Inflammatory macrophage treated with lipopolysaccharide for 4 hours (primary cell): ENCODE measurements at places on chromosomes 12 and 14.
A peak's percentile ranks its signal among the peaks of the same experiment; 100 is the strongest.

DNA sequence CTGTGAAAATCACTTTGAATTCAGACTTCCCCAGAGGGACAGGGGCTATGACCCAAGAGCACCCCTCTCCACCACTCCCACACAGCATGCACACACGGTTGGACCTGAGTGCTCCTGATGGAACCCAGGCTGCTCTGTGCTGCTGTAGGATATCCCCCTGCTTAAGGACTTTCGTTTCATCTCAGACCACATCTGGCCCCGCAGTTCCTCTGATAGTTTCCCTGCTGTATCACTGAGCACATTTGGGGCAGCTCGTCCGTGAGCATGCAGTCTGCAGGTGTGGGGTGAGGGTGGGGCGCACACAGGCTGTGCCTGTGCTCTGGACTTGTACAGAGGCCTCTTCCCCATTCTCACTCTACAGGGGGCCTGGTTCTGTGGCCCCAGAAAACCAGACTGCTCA is 345.2 kb upstream of the FKBP4 start:
- no peak for DNase-seq

- DNase-seq: no peak
Measured at GRCh38 chr12:15963271-15963670, 52.1 kb downstream of the DERA start.

DNA sequence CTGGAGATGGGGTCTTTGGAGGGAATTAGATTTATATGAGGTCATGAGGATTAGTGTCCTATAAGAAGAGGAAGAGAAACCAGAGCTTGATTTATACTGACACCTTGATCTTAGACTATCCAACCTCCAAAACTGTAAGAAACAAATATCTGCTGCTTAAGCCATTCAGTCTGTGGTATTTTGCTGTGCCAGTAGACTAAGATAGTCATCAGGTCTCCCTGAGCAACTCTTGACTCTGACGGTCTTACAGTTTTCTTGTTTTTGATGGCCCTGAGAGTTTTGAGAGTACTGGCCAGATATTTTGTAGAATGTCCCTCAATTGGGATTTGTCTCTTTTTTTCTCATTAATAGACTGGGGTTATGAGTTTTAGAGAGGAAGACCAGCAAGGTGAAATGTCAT is 51.7 kb downstream of the TSHR start:
- DNase-seq: no peak

DNA sequence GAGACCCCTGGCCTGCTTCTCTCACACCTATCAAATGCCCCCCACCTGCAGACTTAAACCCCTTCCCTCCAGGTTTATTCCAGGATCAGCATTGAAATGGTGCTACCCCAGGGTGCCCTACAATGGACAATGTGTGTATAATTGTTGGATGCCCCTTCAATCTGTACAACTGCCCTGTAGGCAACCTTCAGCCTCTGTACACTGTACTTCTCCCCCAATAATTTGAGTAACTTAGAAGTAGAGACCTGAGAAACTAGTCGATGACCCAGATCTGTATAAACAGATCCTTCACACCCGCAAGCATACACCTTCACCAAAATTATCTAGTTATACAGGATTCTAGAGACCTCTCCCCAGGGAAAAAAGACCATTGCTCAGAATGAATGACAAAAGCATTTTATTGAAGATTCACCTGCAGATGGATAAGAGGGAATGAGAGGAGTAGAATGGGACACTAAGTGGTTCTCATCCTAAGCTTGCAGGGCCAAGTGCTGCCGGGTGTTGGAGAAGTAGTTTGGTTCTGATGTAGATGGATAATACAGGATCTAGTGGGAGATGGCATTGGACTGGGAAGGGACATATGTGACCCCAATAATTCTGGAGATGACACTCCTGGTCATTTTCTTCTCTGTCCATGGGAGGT is 7.6 kb downstream of the KRT4 start:
- no peak for DNase-seq

DNA sequence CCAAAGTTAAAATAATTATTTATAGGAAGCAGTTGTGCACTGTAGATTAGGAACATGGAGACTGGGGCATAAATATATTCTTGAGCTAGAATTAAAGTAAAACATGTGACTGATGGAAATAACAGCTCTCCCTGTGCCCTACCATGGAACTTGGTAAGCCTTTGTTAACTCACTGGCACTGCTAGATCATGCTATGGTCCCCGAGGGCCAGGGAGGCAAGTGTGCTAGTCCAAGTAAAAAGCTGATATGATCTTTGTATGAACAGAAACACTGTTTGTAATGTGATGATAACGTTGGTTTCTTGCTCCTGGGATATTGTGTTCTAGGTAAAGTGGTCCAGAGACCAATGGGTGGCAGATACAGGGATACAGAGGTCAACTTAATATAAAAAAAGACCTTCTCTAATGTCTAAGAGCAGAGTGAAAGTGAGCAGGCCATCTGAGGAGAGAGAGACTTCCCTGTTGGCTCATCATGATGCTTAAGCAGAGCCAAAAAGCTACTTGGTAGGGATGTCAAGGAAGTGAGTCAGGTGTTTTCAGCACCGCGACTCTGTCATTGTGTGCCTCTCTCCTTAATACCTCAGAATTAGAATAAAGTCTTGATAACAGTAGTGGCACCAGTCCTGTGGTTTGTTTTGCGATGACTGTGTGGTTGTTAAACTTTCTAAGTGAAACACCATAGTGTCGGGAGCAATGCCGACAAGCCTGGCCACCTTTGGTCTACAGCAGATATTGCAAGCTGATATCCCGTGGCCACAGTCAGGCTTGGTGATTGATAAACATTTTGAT is 27.6 kb downstream of the BICD1 start:
- no peak for DNase-seq

GRCh38 chr14:69591317-69591716 is 16.6 kb upstream of the CCDC177 start:
- no peak for DNase-seq

DNA sequence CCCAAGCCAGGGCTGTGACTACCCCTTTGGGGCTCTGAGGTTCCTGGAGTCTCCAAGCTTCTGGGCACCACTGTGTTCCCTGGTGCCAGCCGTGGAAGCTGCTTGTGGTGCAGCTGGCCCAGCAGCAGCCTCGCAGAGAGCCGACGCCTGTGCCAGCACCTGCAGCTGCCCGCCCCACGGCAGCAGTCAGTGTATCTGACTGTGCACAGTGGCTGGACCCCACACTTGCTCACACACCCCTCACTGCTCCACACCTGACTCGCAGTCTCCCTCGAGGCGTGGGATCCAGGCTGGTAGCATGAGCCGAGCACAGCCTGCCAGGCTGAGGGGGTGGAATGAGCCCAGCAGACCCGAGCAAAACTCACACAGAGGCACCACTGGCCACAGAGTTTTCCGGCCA is 325.2 kb downstream of the PCNX1 start:
- no peak for DNase-seq

DNA sequence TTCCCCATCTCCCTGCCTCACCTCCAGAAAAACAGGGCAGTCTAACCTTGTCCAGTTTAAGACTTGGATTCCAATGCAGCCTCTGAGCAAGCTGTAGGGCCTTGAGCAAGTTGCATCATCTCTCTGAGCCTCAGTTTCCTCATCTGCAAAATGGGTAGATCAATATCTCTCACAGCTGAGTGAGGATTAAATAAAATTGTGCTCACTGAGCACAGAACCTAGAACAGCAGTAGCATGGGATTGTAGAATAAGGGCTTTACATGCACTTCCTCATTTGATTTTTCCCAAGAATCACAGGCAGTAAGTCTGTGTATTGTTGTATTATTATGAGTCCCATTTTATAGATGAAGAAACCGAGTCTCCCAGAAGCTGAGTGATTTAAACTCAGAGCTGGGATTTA is 2.0 kb downstream of the DTX1 start:
- no peak for DNase-seq

DNA sequence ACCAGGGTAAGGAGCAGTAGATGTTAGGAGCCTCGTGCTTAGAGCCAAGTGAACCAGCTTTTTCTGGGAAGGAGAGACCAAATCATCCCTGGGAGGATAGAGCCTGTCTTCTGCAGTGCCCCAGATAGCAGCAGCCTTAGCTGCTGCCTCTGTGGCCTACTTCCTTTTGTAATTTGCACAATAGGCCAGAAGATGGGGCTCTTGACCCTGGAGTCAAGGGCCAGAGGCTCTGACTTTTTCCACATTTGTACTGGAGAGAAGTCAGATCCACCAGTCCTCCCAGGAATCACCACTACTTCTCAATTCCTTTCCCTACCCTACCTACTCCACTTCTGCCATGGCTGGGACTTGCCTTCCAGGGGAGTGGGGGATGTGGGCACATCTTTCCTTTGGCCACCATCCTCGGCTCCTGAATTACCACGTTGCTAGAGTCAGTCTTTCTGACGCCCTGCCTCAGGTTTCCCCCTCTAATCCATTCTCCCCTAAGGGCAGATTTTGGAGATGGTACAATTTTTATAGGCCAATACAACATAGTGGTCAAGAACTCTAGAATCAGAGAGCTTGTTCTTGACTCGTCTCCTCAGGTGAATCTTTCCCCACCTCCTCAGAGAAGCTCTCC is 3.3 kb upstream of the SLC4A8 start:
- DNase-seq: peak; percentile 66

GRCh38 chr14:94612580-94613554 is 676 bp downstream of the SERPINA3 start:
- DNase-seq: no peak

DNA sequence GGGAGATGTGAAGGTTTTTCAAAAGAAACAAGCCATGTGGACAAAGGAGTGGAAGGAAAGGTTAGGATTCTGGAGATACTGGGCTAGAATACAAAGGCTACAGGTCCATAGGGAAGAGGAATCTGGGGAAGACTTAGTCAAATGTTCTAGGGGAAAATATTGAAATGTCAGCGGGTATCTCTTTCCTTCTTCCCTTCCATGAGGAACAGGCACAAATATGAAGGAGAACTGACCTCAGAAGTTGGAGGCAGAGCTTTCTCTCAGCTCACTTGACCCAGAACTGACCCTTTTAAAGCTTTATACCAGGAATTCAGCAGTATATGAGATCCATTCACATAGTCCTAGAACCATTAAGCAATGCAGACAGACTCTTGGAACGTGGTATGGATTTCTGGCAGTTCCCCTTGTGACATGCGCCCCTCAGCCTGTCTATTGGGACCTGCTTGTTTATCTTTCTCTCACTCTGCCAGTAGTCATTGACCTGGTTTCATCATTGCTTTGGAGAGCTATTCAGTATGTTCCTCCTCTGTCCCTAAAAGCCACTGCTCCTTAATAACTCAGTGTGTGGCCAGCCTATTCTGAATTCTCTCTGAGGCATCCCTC is 43.0 kb upstream of the GSG1 start:
- peak; percentile 27 for DNase-seq

DNA sequence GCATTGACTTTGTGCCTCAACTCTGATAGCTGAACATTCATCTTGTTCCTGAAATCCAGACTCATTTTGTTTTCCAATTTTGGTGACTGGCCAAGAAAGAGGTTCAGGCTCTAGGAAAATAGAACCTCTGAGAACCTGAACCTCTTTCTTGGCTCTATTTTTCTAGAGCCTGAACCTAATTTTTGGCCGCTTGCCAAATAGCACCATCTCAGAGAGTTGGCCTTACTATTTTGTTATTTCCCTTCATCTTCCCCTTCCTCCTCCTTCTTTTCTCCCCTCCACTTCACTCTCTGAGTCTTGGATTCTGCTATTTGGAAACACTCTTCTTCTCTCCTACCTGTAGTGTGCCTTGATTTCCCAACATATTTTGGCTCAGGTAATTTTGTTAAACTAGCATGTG is 114.4 kb upstream of the CNTN1 start:
- no peak for DNase-seq

- DNase-seq: peak; percentile 63
Measured at GRCh38 chr12:51391283-51392123, at the start of gene GALNT6. TSS of gene GALNT6 (minus strand) at chr12:51391406. CDS start at chr12:51379781, 11,625 bp downstream.

DNA sequence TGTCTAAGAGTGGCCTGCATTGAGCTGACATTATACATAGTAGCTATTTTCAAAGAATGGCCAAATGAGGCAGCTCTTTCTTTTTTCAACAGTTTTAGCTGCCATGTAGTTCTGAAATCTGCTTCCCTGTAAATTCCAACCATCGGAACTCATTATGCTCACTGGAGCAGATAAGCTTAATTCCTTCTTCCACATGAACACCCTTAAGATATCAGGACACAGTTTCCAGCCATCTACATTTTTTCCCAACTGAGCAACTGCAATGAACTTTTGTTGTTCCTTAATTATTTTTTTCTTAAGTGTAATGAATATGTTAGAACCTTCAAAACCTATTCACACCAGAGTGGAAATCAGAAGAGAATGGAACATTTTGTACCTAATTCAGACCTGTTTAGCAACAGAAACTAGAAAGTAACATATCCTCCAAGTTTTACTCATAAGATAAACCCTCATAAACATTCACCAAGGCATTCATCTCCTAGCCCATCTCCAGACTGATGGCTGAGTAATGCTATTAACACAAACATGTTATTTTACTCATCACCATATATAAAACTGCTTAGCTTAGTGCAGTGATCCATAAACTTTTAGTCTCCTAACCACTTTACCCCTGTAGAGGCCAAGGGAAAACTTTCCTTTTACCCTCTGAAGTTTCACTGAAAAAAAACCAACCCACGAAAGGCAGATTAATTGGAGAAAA is 296.1 kb upstream of the SYT1 start:
- no peak for DNase-seq

DNA sequence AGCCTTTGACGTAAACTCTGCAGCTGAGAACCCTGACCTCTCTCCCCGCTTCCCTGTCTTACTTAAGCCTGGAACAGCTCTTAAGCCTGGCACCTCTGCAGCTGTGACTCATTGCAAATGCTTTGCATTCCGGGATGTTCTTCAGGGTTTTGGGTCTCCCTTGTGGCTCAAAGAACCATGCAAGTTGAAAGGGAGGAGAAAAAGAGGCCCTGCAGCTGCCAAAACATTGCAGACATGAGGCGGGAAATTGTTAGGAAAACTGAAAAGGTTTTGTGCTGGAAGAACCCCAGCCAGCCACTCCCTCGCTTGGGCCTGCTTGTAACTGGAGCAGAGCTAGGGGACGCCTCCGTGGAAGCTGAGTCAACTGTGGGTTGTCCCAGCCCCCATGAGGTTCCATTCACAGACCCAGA is 60.2 kb upstream of the FERMT2 start:
- no peak for DNase-seq

DNA sequence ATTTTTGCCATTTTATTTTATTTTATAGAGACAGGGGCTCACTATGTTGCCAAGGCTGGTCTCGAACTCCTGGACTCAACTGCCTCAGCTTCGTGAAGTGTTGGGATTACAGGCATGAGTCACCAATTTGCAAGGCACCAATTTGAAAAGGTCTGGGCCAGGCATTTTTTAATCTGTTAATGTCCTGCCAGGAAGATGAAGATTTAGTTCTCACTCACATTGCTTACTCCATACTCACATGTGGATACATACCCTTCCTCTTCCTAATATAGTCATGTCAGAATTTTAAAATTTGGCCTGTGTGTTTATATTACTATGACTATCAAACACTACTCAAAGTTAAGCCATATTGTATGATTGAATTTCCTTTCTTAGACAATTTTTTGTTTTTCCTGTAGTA is 15.3 kb upstream of the EML1 start:
- DNase-seq: no peak

GRCh38 chr12:68977335-68977734 is 44.4 kb upstream of the CPM start:
- no peak for DNase-seq

- peak; percentile 88 for DNase-seq
Measured at GRCh38 chr14:70707138-70708038, 65.7 kb downstream of the TTC9 start.
